CD4-positive, alpha-beta T cell treated with Interleukin-6 at 100 ng/mL for 8 hours (primary cell): ENCODE measurements at places on chromosomes 7 and 10.

DNA sequence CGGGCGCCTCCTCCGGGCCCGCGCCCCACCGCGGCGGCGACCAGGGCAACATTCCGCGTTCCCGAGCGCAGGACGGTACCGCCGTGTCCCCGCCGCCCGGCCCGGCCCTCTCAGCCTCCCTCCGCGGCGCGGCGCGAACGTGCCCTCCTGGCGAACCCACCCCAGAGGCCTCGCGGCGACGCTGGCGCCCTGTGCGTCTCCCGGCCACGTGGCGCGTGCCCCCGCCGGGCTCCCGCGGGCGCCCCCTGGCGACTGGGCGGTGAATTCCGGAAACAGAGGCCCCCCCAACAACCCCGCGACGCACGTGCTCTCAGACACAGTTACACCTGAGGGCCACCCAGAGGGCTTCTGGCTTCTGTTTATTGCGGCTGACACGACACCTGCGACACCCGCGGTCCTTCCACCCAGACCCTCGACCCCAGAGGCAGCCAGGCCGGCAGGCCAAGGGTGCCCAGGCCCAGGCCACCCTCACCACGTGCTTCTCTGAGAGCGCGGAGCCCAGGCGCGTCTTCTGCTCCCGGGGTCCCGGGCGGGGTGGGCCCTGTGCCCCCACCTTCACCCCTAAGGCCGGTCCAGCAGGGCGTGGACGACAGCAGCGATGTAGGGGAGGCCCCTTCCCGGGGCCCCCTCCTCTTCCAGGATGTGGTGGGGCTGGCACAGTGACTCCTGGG lies at the start of gene SAP25:
Gene SAP25, minus strand, starts transcription at position 210 of the 671 bp plus-strand sequence. Its CDS starts 158 bp downstream, at position 52.
- no peak for DNase-seq

- no peak for DNase-seq
Measured at GRCh38 chr7:128738570-128739047, 550 bp upstream of the CALU start.

DNA sequence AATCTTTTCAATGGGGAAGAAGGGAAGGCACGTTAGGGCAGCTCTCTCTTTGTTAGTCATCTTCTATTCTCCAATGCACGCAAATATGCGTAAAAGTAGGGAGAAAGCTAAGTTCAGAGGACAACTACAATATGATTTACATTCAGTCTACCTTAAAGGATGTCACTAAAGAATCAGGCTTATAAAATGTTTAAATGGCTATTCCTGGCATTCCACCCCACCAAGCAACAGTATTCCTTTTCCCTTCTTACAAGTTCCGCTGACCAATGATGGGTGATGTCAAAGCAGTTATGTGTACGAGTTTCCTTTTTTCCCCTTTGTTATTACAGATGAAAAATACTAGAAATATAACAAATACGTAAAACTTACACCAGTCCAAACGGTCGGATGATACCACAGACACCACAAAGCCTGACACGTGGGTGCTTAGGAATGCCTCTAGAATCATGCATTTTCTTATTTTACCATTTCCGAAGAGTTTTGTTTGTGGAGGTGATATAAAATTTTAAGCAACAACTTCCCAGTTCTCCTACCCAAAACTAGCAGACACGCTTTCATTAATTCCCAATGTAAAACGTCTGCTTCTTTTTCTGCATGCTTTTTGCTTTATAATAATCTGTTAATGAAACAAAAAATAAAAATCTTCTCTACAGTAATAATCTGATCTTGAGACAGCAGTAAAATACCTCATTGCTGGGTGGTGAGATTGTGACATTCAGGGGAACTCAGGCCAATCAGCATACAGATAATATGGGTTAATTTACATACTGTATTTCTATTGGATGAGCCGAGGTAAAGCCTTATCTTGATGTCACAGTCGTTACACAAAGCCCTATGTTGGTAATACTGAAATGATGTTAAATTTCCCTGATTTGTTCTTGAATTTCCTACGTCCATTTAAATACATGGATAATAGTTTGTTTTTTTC lies 708 bp upstream of the GPR85 start:
- DNase-seq: no peak

- DNase-seq: no peak
Measured at GRCh38 chr10:132293201-132293812, 14.4 kb downstream of the STK32C start.

- DNase-seq: no peak
Measured at GRCh38 chr7:46972205-46972604, 609.7 kb downstream of the TNS3 start.

DNA sequence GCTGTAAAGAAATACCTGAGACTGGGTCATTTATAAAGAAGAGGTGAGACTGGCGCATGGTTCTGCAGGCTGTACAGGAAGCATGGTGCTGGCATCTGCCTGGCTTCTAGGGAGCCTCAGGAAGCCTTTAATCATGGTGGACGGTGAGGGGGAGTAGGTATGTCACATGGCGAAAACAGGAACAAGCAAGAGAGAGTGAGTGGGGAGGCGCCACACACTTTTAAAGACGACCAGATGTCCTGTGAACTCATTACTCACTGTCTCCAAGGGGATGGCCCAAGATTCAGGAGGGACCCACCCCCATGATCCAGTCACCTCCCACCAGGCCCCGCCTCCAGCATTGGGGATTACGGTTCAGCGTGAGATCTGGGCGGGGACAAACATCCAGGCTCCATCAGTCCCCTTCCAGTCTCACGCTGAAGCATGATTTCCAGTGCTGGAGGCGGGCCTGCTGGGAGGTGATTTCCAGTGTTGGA lies 3.2 kb downstream of the ZNF316 start:
- no peak for DNase-seq

DNA sequence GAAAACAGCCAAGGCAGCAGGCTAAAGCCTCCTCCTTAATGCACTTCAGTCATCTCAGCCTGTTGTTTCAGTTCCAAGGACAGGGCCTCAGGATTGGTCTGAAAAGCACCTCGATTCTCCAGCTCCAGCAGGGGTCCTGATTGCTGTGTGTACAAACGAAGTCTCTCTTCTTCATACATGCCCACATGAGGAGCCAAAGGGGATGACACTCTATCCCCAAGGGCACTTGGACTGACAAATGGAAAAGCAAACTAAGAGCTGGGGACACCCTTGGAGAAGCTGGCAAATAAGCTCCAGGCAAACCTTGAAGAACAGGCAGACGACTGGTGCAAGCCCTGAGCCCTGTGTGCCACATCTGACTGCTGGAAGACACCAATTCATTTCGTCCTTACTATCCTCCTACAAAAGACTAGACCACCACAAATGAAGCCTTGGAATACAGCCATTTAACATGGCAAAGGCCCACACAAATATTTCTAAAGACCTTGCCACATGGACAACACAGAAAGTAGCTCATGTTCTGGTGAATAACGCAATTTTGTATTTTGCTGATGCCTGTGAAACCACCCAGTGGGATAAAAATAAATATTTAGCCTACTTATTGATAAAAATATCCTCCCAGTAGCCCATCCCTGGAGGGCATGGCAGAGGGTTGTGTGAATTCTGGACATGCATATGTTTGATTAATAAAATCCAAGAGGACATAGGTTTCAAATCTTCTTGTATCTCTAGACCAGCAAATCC lies 61.9 kb downstream of the PARD3 start:
- no peak for DNase-seq

GRCh38 chr10:114045136-114046086 lies 1.7 kb downstream of the ADRB1 start:
- no peak for DNase-seq

- DNase-seq: peak; percentile 4
Measured at GRCh38 chr7:30062587-30062986, 34.4 kb downstream of the PLEKHA8 start.

GRCh38 chr10:132556994-132557441 lies 19.4 kb downstream of the INPP5A start:
- DNase-seq: no peak

DNA sequence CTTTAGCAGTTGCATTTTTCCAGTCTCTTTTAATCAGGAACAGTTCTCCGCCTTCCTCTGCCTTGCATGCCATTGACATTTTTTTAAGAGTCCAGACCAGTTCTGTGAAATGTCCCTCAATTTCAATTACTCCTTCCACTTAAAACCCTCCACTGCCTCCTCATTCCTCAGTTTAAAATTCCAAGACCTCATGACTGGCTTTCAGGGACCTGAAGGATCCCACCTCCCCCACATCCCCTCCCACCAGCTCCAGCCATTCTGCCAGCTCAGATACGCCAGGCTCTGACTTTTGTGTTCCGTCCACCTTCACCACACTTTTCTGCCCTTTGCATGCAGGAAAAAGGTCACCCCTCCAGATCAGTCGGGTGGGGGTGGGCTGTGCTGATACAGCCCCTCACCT lies 8.7 kb downstream of the TNRC18 start:
- DNase-seq: no peak

- DNase-seq: peak; percentile 61
Measured at GRCh38 chr7:22854158-22855048, 31.8 kb upstream of the TOMM7 start.

DNA sequence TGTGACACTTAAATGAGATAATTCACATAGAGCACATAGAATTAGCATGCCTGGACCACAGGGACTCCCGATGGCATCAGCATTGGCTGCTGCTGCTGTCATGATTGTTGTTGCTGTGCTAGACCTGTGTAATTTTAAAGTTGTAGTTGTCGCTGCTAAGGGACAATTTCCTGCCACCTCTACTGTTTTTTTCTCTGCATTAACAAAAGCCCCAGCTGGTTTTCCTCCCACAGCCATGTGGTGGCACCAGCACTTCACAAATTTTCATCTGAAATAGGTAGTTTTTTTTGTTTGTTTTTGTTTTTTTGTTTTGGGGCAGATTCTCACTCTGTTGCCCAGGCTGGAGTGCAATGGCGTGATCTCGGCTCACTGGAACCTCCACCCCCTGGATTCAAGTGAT lies 25.4 kb upstream of the PRXL2A start:
- peak; percentile 67 for DNase-seq

GRCh38 chr7:30549931-30550493 lies 44.7 kb upstream of the GARS1 start:
- no peak for DNase-seq

DNA sequence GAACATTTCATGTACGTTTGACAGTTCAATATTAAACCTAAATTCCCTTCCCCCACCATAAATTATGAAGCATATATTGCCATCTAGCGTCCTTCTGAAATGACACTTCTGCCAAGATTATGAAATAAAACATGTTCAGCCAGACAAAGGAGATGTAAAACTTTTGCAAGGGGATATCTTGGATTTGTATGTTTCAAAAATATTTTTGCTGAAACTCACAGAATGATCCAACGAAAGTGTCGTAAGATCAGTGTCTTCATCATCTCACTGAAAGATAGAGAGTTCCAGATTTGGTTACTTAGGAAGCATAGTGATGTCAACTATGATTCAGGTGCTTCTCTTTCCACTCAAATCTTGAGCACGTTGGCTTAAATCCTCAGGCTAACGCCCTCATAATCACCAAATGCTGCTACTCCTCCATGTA lies 904.3 kb downstream of the XPNPEP1 start:
- no peak for DNase-seq

DNA sequence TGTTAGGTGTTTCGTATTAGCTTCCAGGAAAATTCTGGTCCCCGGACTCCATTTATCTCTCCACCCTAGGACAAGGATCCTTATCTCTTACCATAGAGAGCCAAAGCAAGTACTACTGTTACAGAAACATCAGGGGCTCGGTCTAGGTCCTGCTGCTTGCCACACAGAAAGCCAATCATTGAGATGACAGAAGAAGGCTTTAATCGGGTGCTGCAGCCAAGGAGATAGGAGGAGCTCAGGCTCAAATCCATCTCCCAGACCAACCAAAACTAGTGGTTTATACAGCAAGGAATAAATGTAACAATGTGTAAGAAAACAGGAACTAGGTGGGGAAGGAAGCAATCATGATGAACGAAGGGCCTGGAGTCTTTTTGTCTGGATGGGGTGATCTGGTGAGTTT lies 22.2 kb upstream of the CACUL1 start:
- DNase-seq: no peak

- no peak for DNase-seq
Measured at GRCh38 chr10:132939957-132940790, 2.2 kb downstream of the CFAP46 start.

GRCh38 chr10:106559442-106559841 lies 605.1 kb downstream of the SORCS1 start:
- no peak for DNase-seq

GRCh38 chr10:3255616-3256015 lies 83.0 kb upstream of the PITRM1 start:
- no peak for DNase-seq

DNA sequence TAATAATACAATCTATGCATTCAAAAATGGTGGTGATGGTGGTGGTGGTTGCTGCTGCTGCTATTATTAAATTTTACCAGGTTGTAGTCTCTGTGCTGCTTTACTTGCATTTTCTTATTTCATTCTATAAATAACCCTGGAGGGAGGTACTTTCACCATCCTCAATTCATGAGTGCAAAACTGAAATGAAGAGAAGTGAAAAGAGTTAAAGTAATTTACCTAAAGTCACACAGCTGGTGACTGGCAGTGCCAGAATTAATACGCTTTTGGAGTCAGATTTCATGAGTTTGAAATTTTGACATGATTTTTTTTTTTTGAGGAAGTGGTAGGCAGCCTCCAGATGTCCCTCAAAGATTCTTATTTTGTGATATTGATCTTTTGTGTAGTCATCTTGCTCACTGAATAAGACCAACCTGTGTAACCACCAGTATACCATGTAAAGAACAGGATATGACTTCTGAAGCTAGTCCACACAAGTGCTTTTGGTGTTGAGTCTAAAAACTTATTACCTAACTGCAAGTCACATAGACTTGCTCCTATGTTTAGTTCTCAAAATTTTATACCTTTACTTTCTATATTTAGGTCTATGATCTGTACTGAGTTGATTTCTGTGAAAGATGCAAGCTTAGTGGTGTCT lies 218.8 kb downstream of the ZWINT start:
- no peak for DNase-seq

- no peak for DNase-seq
Measured at GRCh38 chr10:33674491-33674890, 340.0 kb upstream of the NRP1 start.

DNA sequence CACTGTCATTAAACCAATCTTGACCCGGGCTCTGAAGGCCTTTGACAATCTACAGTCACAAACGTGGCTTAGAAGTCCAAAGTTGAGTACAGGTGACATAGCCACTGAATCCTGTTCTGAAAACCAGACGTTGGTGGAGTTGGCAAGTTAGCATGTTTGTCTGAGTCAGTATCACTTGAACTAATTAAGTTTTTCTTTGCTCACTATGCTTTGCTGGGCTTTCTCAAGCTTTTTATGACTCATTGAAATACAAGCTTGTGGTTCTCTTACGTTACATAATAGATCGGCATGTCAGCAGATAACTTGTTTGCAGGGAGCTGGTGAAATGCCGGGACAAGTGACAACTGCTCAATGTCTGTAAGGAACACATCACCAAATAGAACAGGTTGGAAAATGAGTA lies 53.8 kb downstream of the ARL5B start:
- no peak for DNase-seq

DNA sequence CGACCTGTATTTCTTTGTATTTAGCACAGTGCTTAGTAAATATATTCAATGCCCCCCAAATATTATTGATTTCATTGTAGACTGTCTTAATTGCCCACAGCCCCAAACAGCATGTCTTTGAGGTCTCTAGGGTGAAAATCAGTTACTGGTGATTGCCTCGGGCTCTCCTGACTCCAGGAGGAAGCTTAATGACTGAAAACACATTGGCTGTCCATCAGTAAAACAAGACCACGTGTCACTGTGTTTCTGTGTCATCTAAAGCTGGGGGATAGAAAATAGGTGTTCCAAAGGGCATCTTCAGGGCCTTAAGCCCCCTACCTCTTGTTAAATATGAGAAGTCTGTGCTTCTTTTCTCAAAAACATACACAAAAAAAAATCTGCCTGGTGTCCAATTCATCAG lies 67.9 kb downstream of the CACNA2D1 start:
- DNase-seq: no peak
